Cardiac fibroblast (primary cell): ENCODE measurements at places on chromosomes 1 and 21.
A peak's percentile ranks its signal among the peaks of the same experiment; 100 is the strongest.

DNA sequence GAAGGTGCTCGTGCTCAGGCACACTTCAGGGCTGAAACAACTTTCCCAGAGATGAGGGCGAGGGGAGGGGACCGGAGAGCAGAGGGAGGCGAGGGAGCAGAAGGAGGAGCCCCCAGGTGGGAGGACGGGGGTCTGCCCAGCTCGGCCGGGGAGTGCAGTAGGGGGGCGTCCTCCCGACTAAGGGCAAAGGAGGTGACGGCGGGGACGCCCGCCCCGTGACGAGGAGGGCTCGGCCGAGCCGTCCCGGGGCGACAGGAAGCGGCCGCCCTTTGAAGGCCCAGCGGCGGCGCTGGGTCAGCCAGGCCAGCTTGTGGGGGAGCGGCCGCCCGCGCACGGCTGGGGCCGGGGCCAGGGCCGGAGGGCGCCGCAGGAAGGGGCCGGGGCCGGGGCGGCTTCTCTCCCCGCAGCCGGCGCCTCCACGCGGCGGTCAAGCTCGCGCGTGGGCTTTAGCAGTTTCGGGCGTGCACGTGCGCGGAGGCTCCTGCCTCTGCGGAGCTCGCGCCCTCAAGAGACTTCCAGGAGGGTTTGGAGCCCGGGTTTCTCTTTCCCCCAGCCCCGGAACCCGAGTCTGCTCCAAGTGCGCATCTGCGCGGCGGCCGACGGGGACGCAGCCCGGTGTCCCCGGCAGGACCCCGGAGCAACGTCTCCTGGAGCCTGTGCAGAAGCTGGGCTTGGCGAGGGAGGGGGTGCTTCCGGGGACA, 100.8 kb upstream of the SLC45A1 start:
- DNase-seq, result peak; percentile 47

- no peak for DNase-seq
Observed at GRCh38 chr1:47984175-47984789, 12.9 kb downstream of the TRABD2B start.

- DNase-seq, result peak; percentile 80
Observed at GRCh38 chr1:26363549-26364448, 8.8 kb downstream of the ZNF683 start.

GRCh38 chr1:67689267-67690017, 4.4 kb downstream of the GADD45A start:
- no peak for DNase-seq

- no peak for DNase-seq
Observed at GRCh38 chr1:187157115-187157514, 328.4 kb downstream of the PLA2G4A start.
